HT1080 (cell line): ENCODE measurements at places on chromosomes 2 and 18. TPM values are rescaled to one million over a fixed set of nuclear protein-coding genes. Genes with fewer than 3 reads are reported as not detected.

Gene ARHGAP28
- 2.5 TPM in 1 of 2 replicates, not detected in the other for total RNA-seq

Gene COL6A3
- 251 and 254 TPM in 2 replicates for total RNA-seq

Gene PIAS2
- total RNA-seq = 12.8 and 20.8 TPM in 2 replicates

Gene RGPD6
- total RNA-seq = 9.8 and 14.7 TPM in 2 replicates

Gene ZNF519
- 2.9 and 6.3 TPM in 2 replicates for total RNA-seq
